ENCODE measurements at places on chromosomes 1 and 21.
A peak's percentile ranks its signal among the peaks of the same experiment; 100 is the strongest.

- DNase-seq, result peak; percentile 48
Observed at GRCh38 chr1:26408604-26409003, 2.0 kb upstream of the LIN28A start.

DNA sequence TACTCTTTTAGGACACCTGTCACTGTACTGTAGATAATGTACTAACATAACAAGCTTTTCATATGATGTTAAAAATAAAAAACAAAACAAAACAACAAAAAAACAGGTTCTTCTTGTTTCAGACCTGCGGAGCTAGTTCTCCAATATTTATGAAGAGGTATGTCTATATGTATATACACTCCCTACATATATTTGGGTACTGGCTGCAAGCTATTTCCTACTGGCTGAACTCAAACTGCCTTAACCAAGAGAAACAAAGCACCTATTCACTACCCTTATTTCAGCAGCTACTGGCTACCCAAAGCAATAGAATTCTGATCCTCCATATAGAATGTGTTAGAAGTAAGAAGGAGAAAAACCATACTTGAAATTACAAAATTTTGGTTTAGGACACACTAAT lies 73.5 kb downstream of the ABL2 start:
- no peak for DNase-seq

- no peak for DNase-seq
Observed at GRCh38 chr1:116836099-116836498, 73.6 kb upstream of the PTGFRN start.

DNA sequence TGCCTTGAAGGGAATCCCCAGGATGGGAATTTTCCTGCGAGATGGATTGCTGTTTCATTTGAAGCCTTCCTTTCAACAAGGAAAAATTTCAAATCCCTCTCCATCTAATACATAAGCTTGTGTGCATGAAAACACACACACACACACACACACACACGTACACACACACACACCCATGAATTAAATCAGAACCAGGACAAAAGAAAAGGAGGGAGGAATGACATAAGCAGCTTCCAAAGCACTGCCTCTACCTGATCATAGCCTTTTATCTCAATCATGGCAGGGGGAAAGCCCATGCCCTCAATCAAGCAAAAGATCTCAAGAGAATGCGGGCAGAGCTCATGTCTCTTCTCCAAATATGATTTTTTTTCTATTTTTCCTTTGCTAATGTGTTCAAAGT lies 139.7 kb downstream of the SLC44A5 start:
- DNase-seq, result no peak

DNA sequence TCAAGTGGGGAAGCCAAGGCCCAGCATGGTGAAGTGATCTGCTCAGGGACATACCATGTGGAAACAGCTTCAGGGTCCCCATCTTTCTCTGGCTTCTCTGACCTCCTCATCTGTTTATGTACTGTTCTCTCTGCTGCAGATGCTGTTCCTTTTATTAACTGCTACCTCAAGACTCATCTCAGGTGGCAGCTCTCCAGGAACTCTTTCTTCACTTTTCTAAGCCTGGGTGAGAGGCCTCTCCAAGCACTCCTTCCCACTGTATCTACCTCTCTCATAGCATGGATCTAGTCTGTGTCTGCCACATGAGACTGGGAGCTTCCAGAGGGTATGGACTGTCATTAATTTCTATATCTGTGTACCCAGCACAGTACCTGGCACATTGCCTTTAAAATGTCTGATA lies 73.4 kb upstream of the PPM1J start:
- DNase-seq, result no peak

GRCh38 chr1:64965366-64966157 lies 787 bp downstream of the JAK1 start:
- DNase-seq, result peak; percentile 61

DNA sequence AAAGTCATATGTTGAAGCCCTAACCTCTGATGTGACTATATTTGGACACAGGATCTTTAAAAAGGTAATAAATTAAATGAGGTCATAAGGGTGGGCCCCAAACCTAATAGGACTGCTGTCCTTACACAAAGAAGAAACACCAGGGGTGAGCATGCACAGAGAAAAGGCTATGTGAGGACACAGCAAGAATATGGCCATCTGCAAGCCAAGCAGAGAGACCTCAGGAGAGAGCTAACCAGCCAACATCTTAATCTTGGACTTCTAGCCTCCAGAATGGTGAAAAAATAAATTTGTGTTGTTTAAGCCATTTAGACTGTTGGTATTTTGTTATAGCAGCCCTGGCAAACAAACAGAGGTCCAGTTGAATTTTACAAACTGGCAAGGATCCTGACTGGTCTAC lies 223.9 kb downstream of the LTN1 start:
- DNase-seq, result no peak

GRCh38 chr21:35019631-35020032 lies 29.5 kb downstream of the RUNX1 start:
- no peak for DNase-seq

- no peak for DNase-seq
Observed at GRCh38 chr1:187300081-187300480, 471.3 kb downstream of the PLA2G4A start.

DNA sequence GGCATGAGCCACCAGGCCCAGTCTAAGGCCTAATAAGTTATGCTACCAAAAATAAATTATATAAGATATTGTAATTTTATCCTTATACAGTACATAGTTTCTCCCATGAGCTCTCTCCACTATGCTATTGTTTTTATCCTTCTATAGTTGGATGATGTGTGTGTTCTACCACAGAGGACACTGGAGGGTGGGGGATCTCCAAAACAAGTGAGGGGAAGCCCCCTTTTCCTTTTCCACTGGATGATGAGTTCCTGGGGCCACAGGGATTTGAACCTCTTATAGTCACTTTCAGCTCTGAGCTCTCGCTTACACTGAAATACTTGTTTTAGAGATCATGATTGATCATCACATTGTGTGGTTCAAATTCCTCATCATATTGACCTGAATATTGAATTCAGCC lies 77.6 kb upstream of the VAV3 start:
- no peak for DNase-seq

DNA sequence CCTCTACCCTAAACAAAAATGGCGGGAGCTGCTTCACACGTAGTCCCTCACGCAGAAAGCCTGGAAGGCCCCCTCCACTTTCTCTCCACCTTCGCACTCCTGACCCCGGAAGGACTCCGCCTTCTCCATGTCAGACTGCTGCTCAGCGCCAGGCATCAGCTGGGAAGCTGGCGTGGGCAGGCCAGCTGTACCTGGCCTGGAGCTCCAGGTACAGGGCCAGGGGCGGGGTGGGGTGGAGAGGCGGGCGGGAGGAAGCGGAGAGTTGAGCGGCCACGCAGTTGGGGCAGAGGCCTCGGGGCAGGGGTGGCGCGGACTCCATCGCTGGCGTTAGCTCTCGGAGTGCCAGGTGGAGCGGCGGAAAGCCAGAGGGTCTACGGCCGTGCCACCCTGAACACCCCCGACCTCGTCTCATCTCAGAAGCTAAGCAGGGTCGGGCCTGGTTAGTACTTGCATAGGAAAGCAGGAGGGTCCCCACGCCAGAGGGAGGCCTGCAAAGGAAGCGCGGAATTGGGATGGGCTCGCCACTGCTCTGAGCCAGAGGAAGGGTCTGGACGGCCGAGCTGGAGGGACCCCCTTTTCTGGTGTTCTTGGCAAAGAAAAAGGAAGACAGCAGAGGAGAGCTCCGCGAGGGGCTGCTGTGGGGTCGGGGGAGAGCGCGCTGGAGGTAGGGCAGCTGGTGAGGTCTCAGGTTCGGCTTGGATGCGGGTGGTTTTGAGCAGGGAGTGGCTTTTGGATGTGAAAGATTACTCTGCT lies at the start of gene MIGA1:
Gene MIGA1, plus strand, starts transcription at position 121 of the 753 bp plus-strand sequence. CDS start 3,604 bp downstream, outside the sequence.
- DNase-seq, result peak; percentile 70

- DNase-seq, result no peak
Observed at GRCh38 chr1:58727364-58727763, 27.5 kb upstream of the MYSM1 start.

DNA sequence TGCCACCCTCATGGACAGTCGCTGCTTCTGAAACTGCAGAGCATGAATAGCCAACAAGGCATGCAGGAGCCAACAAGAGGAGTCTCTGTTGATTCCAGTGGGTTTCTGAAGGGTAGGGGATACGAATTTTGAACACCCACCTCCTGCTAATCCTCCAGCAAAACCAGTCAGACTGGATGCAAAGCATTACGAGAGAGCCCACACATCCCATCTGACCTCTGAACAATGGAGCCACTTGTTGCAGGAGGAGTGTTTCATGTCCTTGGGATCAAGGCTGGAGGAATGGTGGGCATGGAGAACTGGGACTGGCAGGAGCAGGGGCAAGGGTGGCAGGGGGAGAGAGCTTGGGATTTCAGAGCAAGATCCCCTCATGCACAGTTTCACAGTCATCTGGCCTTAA lies 1.6 kb downstream of the VTCN1 start:
- DNase-seq, result no peak

DNA sequence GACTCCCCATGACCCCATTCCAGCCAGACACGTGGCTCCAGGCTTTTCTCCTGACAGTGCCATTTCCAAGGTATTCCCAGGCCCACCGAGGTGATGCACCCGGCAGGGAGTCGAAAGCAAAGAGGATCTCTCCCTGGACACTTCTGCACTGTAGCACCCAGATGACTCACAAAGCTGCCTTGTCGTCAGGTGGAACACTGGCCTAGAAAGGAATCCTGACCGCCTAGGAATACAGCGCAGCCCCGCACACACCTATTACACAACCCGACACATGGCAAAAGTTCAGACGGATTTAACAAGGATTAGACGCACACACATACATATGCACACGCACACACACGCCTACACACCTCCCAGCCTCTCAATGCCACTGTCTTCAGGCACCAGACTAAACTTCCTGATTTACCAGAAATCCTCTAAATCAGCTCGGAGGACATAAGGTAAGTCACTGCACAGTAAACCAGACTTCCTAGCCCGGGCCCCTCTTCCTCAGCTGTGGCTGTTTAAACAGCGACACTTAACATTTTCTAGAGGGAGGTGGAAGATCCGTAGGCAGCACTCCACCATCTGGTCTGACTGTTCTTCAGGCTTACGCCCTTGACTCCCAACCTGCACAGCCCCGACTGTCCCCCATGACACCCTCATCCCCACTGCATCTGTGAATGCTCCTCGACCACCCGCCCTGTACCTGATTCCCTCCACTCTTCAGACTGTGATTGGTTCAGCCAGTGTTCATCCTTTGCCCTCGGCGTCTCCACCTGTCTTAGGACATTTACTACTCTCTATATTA lies 12.7 kb downstream of the FAM89A start:
- no peak for DNase-seq

DNA sequence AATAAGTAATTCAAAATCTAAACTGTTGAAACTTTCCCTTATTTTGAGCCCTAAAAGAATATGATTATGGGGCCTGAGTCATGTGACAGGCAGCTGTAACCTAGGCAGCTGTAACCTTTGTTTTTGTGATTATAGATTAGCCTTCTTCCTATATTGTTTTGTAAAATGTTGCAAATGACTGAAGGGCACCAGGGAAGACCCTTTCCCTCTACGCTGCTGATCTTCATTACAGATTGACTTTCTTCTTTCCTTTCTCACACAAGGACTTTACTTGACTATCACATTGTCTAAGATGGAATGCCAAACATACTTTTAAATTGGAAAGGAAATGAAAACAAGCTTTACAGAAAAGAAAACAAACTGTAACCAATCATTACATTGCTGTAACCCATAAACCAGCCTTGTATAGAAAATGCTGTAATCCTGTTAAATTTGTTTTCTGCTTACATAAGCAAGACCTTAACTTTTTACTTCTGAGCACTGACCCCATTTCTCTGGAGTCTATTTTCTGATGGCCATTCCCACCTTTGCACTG lies 242.2 kb downstream of the RGS7 start:
- DNase-seq, result no peak

DNA sequence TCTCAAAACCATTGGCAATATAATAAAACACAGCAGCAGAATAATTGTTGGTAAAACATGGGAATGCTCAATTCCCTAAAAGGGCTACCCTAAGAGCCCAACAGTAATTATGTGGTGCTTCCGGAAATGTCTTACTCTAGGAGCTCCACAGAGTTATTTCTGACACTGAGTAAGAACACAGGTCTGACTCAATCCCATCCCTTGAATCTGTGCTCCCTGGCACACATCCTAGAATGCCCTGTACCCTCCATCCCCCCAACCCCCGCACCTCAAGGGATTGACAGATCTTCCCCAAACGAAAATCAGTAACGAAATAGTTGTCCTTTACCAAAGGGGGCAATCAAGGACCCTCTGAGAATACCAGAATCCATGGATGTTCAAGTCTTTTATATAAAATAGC lies 71.9 kb downstream of the SMYD2 start:
- no peak for DNase-seq

DNA sequence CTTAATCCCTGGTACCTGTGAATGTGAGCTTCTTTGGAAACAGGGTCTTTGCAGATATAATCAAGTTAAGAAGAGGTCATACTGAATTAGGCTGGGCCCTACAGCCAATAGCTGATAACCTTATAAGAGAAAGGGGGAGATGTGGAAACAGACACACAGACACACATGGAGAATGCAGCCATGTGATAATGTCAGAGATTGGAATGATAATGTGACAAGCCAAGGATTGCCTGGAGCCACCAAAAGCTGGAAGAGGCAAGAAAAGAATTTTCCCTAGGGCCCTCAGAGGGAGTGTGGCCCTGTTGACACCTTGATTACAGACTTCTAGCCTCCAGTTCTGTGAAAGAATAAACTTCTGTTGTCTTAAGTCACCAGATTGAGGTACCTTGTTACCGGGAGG lies 114.5 kb upstream of the SOD1 start:
- DNase-seq, result no peak

- DNase-seq, result no peak
Observed at GRCh38 chr1:215475796-215476481, 91.2 kb upstream of the KCTD3 start.

DNA sequence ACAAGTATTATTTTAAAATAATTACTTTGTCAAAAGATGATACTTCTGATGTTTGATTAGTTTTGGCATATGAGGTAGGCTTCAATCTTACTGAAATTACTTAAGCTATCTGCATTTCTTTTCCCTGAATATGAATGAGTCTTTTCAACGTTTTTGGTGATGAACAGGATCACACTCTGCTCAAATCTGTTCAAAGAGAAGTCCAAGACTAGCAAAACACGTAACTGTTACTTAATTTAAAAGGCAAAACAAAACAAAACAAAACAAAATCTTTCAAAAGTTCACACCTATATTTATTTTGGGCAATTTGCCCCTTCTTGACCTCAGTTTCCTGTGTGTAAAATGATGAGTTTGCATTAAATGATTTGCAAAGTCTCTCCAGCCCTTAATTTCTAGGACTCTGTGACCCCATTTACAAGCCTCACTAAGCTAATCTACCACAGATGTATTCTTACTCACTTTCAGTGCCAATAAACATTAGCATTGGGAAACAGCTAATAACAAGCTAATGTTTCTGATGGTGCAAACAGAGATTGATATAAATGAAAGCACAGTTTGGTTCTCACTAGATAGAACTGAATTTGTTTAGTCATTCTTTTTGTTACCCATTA lies 865.4 kb downstream of the LTN1 start:
- DNase-seq, result no peak

- DNase-seq, result no peak
Observed at GRCh38 chr1:14869187-14869586, 270.7 kb downstream of the KAZN start.

GRCh38 chr1:109537450-109538178 lies 2.1 kb upstream of the GPR61 start:
- DNase-seq, result no peak

GRCh38 chr1:174964261-174964971 lies 35.3 kb upstream of the CACYBP start:
- DNase-seq, result no peak

All from activated CD8-positive, alpha-beta memory T cell treated with anti-CD3 and anti-CD28 coated beads for 1 hour (primary cell).